SIG-M5 (cell line): ENCODE measurements at places on chromosomes 3 and 15.

GRCh38 chr15:96893159-96893906 is 562.8 kb downstream of the NR2F2 start:
- DNase-seq = no peak

GRCh38 chr3:152611905-152612304 is 223.0 kb upstream of the P2RY1 start:
- DNase-seq = no peak

GRCh38 chr3:115552007-115552406 is 71.3 kb upstream of the GAP43 start:
- no peak for DNase-seq

GRCh38 chr3:159245871-159246270 is 444.0 kb downstream of the MFSD1 start:
- no peak for DNase-seq

GRCh38 chr3:122668930-122669730 is 11.5 kb upstream of the PARP14 start:
- DNase-seq = peak; percentile 28

DNA sequence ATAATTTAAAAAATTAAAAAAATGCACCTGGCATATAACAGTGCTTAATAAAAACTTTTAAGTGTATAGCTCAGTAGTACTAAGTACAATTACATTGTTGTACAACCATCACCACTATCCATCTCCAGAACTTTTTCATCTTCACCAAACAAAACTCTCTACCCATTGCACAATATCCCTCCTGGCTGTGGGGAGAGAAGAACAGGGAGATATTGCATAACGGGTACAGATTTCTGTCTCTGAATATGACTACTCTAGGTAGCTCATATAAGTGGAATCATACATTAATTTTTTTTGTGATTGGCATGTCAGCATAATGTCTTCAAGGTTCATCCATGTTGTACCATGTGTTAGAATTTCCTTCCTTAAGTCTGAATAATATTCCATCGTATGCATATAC is 91.0 kb upstream of the PLAAT1 start:
- no peak for DNase-seq

- no peak for DNase-seq
Measured at GRCh38 chr3:146529021-146529420, 15.4 kb downstream of the PLSCR1 start.

DNA sequence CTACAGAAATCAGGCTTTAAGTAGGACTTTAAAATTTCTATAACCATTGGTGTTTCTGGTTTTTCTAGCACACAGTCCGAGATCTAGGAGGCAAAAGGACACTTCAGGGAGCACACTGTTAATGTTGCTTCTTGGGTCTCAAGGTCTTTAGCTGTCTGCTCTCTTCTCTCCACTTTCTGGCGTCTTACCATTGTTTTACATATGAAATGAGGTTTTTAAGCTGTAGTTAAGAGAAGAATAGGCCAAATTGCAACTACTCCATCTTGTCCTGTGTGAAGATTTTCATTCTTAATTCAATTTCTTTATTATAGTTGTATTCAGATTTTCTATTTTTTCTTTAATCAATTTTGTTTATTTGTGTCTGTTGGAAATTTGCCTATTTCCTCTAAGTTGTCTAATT is 151.4 kb downstream of the WNT7A start:
- DNase-seq = no peak

- no peak for DNase-seq
Measured at GRCh38 chr3:190556351-190556750, 42.5 kb downstream of the IL1RAP start.

DNA sequence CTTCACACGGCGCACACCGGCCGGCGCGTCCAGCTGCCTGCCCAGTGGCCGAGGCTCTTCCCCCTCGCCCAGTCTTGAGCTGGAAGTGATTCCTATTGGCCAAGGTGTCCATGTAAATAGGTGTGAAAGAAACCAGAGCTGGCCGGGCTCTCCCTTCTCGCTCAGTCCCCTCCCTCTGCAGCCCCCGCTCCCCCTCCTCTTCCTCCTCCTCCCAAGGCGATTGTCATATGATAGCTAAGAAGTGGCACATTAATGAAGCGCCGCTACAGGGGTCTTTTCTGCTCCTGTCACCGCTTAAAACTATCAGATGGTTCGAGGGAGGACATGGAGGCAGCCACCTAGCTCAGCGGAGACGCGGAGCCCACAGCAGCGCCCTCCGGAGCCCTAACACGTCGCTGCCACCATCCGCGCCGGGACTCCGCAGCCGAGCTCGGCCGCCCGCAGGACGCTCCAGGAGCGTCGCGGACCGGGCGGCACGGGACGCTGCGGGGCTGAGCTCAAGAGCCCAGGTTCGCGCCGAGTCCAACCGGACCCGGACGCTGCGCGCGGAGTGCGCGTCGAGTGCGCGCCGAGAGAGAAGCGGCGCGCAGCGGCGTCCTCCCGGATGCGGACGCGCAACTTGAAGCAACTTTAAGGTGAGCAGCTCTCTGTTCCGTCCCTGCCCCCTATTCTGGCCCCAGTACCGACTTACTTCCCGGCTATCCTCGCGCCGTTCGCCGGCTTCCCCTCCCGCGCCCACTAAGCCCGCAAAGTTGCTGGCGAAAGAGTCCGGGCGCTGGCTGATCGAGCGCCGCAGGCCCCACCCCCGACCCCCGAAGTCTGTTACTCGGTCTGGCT is at the start of gene FOXB1:
TSS of gene FOXB1 (plus strand) at position 303 of the 837 bp plus-strand sequence. CDS start 653 bp downstream, outside the sequence.
- DNase-seq = no peak

GRCh38 chr3:158748237-158748828 is 16.1 kb upstream of the RARRES1 start:
- no peak for DNase-seq

GRCh38 chr3:18812316-18812715 is 336.0 kb upstream of the KCNH8 start:
- DNase-seq = no peak

DNA sequence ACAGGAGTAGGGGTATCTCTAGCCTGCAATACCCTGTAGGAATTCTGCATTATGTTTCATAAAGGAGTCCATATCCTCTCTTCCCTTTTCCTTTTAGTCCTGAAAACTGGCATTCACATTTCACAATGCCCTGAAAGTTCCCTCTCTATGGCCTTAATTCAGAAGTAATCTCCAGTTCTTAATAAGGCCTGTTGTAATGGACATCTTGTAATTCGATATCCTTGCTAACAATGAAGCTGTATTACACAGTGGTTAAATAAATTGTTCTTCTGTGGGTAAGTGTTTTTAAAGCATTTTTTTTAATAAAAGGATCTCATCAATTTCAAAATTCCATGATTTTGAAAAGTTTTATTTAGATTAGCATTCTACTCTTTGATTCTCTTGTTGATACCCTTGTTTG is 34.3 kb upstream of the NEO1 start:
- no peak for DNase-seq

- no peak for DNase-seq
Measured at GRCh38 chr3:50203113-50203808, 1.8 kb upstream of the SLC38A3 start.

DNA sequence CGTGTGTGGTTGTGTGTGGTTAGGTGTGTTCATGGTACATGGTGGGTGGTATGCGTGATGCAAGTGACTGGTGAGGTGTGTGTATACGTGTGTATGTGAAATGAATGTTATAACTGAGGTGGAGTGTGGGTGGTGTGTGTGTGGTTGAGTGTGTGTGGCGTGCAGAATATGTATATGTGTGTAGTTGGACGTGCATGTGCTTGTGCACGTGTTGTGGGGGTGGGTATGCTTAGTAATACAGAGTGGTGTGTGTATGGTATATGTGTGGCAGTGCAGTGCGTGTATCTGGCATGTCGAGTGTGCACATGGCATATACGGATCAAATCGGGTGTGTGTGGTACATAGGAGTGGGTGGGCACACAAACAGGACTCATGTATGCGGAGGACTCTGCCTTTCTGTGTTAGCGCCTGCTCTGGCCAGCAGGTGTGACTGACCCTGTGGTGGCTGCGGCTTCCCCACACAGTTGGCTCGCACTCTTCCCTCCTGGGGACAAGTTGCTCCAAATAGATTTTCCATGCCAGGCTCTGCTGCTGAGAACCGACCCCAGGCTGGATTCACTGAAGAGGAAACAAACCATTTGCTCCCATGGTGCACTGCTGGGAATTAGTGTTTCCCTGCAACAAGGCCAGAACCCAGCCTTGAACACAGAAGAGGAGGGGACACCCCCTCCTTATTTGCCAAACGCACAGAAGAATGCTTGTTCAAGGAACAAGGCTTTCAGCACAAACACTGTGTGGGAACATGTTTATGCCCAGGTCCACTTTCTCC is 1.2 kb upstream of the C3orf70 start:
- DNase-seq = no peak
